H54 (cell line): ENCODE measurements at places on chromosomes 5 and 9.

- DNase-seq, result no peak
Measured at GRCh38 chr9:9395539-9395938, 1217.3 kb downstream of the PTPRD start.

DNA sequence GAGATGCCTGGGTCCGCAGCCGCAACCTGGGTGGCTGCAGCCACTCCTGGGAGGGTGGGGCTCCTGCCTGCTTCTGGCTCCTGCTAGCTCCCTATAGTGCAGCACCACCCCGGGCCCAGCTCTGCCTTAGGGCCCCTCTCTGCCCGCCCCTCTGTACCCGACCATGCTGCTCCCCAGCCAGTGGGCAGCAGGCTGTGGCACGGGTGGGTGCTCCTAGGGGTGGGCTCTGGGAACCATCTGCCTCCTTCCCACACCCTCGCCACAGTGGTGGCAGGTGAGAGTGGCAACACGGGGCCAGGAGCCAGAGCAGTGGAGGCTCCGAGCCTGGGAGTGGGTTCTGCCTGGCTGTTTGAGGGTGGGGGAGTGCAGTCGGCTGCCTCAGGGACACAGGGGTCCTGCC, 7.8 kb upstream of the MTMR12 start:
- DNase-seq, result no peak

DNA sequence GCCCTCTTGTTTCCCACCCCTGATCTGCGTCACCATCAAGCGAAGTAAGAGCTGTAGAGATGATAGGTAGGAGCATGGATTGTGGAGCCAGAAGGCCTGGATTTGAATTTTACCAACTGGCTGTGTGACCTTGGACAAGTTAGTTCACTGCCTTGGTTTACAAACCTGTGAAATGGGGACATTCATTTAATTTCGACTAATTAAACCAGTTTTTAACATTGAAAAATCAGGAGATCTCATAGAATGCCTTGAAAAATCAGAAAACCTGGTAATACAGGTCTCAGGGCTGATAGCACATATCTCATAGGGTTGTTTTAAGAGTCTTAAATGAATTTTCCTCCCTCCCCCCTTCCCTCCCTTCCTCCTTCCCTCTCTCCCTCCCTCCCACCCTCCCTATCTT, 38.8 kb downstream of the STC2 start:
- no peak for DNase-seq

- no peak for DNase-seq
Measured at GRCh38 chr9:136667214-136667939, 4.7 kb downstream of the EGFL7 start.

DNA sequence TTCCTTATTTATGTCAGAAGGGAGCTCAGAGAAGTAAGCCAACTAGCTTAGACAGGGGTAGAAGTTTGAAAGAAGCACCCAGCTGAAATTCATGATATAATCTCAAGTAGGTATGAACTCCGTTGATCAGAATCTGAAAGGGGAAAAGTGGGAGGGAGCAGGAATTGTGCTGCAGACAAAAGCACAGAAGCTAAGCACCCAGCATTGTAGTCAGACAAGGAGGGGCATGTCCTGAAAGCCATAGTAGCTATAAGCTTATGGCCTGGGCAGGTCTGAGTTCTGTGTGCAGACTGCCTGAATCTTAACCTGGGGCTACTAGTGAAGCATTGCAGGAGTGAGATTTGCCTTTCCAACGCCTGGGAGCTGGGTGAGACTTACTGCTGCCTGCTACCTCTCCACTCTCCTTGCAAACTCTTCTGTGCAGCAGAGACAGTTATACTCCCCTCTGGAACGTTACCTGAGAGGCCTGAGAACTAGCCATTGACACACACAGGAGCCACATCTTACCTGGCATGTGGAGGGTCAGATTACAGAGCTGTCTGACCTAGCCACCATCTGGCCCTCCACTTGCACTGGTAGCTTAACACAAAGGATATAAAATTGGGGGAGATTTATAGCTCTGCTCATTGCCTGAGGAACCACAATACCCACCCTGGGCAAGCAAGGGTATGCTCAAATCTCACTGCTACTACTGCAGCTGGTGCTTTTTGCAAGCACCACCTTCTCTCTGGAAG, 9.8 kb upstream of the CYLC2 start:
- no peak for DNase-seq

GRCh38 chr5:154479160-154479943, 1.3 kb upstream of the HAND1 start:
- no peak for DNase-seq

DNA sequence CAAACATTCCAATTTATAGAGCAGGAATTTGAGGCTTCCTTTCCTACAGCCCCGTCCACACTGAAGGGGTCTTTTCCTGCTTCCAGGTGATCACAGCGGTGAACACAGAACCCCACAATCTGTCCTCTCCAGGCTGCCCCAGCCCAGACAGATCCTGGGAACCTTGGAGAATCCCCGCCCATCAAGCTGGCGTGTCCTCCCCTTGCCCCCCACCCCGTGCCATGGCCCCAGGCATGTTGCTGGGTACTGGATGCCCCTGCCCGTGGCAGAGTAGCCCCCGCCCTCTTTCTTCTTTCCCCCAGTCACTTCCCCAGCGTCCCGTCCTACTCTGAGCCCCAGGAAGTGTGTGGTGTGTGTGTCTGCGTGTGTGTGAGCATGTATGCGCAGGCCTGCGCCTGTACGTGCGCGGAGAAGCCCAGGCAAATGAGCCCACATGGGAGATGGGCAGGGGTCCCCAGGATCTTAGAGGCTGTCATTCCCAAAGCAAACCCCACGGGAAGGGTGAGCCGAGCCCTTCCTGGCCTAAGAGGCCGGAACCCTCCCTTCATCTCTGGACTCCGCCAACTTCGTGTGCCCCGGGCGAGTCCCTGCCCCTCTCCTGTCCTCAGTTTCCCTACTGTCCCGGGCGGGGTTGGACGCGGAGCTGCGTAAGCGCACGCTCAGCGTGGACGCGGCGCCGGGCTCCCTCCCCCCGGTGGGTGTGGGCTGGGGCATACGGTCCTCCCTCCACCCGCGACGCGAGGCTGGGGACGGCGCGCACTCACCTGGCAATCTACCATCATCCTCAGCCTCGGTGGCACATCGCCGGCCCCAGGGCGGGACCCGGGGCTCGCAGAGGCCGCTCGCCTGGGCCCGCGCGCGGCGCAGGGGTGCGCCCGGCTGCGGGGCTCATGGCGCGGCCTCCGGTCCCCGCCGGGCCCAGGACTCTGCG, 15.2 kb downstream of the GBGT1 start:
- peak; percentile 64 for DNase-seq

DNA sequence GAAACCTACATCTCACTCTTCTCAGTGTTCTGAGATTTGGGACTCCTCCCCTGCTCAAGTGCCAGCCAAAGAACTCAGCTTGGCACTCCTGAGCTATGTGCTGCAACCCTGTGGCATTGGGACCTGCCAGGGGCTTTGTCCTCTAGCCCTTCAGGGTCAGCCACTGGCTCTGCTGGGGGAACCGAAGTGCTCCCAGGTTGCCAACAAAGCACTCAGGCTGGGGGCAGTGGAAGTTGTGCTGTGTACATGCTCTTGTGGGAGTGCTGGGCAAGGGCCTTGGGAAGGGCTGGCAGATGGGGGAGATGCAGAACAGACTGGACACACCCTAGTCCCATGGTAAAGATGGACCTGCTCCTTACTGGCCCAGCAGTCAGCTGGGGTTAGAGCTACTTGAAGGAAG, 498.6 kb downstream of the CAAP1 start:
- DNase-seq, result no peak

- no peak for DNase-seq
Measured at GRCh38 chr9:118038713-118039112, 334.5 kb downstream of the TLR4 start.
